GM20000 (cell line): ENCODE measurements at places on chromosomes 7 and 10.

GRCh38 chr10:102593074-102593803 is 51.0 kb upstream of the TRIM8 start:
- DNase-seq = no peak

GRCh38 chr10:37760817-37761216 is 96.6 kb downstream of the ZNF248 start:
- DNase-seq = no peak

- no peak for DNase-seq
Observed at GRCh38 chr7:112487457-112488263, 6.9 kb downstream of the LSMEM1 start.

- no peak for DNase-seq
Observed at GRCh38 chr10:114912470-114912859, 25.5 kb upstream of the TRUB1 start.

GRCh38 chr10:133161486-133162109 is 1.6 kb downstream of the KNDC1 start:
- DNase-seq = no peak

DNA sequence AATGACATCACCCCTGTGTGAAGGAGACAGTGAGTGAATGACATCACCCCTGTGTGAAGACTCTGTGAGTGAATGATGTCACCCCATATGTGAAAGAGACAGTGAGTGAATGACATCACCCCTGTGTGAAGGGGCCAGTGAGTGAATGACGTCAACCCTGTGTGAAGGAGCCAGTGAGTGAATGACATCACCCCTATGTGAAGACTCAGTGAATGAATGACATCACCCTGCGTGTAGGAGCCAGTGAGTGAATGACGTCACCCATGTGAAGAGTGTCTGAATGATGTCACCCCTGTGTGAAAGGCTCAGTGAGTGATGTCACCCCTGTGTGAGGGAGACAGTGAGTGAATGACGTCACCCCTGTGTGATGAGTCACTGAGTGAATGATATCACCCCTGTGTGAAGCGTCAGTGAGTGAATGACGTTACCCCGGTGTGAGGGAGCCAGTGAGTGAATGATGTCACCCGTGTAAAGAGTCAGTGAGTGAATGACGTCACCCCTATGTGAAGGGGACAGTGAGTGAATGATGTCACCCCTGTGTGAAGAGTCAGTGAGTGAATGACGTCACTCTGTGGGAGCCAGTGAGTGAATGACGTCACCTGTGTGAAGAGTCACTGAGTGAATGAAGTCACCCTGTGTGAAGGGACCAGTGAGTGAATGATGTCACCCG is 478.1 kb downstream of the PTPRN2 start:
- DNase-seq = no peak

DNA sequence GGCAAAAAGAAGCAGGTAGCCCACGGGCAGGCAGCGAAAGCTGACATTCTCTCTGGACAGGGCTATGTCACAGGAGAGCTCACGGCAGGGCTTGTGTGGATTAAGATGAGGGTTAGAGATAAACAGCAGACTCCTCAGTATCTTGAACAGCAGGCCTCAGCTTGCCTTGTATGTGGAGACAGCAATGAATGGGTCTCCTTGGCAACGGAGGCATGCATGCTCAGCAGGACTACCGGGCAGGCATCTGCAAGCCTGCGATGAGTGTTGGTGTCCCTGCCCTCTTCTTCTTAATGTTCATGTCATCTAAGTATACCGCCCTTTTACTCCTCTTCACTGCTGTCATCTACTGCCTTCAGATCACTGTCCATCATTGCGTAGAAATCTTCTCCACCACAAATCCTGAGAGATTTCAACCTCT is 81.9 kb upstream of the C1GALT1 start:
- DNase-seq = no peak

GRCh38 chr7:129222064-129222463 is 2.8 kb upstream of the AHCYL2 start:
- no peak for DNase-seq

GRCh38 chr7:19491821-19492452 is 216.9 kb downstream of the POLR1F start:
- peak; percentile 4 for DNase-seq

GRCh38 chr7:99679032-99679399 is 780 bp downstream of the CYP3A5 start:
- no peak for DNase-seq

GRCh38 chr10:14843327-14843988 is 5.4 kb downstream of the HSPA14 start:
- no peak for DNase-seq

DNA sequence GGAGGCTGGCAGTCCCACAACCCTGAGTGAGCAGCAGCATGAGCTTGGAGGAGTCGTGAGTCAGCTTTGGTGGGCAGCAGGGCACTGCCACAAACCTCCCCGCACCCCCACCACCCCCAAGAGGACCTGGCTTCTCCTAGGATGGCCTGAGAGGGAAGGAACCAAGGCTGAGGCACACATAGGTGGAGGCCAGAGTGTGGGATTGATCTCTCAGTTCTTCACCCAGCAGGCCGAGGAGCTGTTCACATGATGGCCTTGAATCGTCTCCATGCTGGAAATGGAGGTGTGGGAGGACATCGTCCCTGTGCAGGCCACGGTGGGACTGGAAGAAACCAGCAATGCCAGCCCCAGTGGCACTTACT is 17.4 kb upstream of the GDF10 start:
- no peak for DNase-seq

- no peak for DNase-seq
Observed at GRCh38 chr10:25142116-25142864, 32.5 kb upstream of the GPR158 start.

GRCh38 chr10:84317174-84317573 is 11.2 kb upstream of the CCSER2 start:
- no peak for DNase-seq

- DNase-seq = no peak
Observed at GRCh38 chr7:39826166-39826565, 123.9 kb upstream of the CDK13 start.

DNA sequence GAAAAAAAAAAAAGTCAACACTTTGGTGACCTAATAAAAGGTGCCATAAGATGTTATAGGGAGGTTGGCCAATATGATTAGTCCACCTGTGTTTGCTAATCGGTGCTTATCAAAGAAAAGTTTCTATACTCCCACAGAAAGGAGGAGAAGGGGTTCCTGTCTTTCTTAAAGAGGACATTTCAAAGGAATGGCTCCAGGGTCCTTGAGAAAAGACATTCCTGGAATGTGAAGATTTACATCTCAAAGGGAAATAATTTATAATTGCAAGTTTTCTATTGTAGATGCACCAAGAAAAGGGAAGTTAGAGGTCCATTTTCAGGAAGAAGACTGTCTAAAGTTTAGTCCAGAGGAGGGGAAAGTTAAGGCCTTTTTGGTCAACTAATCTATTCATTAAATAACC is 715.3 kb downstream of the NXPH1 start:
- DNase-seq = no peak

DNA sequence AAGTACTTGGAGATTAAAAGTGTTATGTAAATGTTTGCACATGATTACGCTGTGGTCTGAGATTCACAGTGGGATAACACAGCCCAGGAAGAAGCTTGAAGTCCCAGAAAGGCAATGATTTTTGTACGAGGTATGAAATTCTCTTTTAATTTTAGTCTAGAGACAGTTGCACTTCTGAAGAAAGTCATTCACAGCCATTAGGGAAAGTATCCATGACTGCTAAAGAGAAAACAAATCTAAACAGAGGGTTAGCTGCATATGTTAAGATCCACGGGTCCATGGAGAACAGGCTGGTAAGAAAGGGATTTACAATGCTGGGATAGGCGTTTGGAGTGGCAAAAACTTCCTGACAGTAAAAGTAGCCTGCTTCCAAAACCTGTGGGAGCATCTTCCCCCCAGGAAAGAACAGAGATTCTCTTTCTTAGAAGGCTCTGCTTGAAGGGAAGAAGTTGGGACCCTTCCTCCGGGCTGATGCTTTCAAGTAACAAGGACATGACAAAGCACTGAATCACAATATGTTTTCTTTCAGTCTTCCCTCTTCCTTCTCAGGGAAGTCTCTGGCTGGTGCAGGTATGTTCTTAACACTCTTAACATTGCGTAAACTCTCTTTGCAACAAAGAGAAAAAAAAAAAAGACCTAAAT is 220.8 kb upstream of the CELF2 start:
- DNase-seq = no peak

DNA sequence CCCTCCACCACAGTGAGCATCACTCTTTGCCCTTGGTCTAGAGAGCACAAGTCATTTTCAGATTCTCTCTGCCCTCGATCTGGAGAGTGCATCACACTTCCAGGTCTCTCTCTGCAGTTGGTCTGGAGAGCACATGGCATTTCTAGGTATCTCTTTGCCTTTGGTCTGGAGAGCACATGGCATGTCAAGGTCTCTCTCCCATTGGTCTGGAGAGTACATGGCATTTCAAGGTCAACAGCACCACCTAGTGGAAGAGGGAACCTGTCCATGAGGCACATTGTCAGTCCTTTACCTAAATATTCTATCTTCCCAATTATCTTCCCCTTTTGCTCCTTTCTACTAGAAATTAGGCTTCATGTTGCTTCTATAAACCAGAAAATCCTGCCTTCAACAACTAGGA is 1139.4 kb downstream of the XPNPEP1 start:
- peak; percentile 33 for DNase-seq

GRCh38 chr10:79184145-79184625 is 115.4 kb downstream of the ZMIZ1 start:
- DNase-seq = no peak
